Neuronal stem cell (in vitro differentiated cells): ENCODE measurements at places on chromosomes 4 and X.
A peak's percentile ranks its signal among the peaks of the same experiment; 100 is the strongest.

- H3K36me3 ChIP-seq: no peaks in the 10 kb centered on the region
- DNase-seq: peak; percentile 1
- no peaks in the 10 kb centered on the region for H3K4me1 ChIP-seq
- no peak overlapping the region for H3K4me3 ChIP-seq
Observed at GRCh38 chrX:106862972-106863688, 40.0 kb downstream of the RIPPLY1 start.

DNA sequence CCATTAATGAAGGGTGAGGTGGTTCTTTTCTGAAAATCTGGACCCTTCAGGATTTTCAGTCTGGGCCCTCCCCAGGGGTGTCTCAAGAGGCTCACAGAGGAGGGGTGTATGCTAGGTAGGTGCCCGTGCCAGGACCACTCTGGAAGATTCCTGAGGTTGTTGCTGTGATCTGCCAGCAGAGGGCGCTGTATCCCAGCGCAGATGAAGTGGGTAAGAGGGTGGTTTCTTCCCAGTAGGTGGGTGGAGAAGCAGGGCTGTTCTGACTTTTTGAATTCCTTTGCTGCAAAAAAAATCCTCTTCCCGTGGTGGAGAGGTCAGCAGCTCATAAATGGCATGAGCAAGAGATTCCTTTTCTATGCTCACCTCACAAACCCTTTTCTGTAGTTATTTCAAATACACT is 51.1 kb downstream of the SCML1 start:
- no peak overlapping the region for H3K4me3 ChIP-seq
- H3K27me3 ChIP-seq: no peaks in the 10 kb centered on the region
- no peaks in the 10 kb centered on the region for H3K36me3 ChIP-seq

- H3K27ac ChIP-seq: no peak overlapping the region
- DNase-seq: no peak
- no peaks in the 10 kb centered on the region for H3K4me1 ChIP-seq
Observed at GRCh38 chr4:168917138-168917779, 92.8 kb downstream of the CBR4 start.

DNA sequence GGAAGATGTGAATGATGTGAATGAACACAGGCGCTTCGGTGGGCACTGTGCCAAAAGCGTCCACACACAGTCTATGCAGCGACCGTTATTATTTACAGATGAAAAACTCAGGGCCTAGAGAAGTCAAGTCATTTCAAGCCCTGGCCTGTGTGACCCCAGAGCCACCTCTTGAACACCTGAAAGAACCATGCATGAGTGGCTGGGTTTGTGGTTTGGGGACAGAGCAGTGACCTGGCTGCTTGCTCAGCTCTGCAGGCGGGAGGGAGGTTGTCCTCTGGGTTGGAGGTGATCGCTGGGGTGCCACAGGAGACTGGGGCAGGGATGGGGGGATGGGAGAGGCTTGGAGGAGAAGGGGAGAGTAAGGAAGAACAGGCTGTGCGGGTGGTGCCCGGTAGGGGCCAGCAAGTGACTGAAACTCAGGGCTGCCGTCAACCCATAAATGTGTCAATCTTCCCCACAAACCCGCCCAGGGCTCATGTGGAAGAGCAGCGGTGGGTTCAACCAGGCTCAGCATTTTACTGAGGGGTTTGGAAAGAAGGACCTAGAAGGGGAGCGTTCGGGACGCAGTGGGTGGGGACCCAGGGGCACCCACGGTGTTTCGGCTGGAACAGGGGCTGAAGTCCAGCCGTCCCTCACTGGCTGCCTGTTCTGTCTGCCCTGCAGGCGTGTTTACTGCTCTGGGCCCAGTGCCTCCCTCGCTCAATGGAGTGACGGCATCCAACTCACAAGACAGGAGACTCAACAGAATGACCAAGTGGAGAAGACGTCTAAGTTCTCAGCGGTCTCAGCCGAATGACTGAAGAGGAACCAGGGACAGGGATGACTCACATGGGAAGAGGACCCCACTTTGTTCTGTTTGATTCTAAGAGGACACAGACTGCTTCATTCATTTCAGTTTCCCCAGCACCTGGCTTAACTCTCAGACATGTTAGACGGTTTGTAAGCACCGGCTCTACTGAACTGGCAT is 167.8 kb downstream of the AFAP1 start:
- no peaks in the 10 kb centered on the region for H3K27me3 ChIP-seq
- DNase-seq: no peak
- H3K4me3 ChIP-seq: no peak overlapping the region
- H3K36me3 ChIP-seq: peaks cover 8% of the 10 kb centered on the region

DNA sequence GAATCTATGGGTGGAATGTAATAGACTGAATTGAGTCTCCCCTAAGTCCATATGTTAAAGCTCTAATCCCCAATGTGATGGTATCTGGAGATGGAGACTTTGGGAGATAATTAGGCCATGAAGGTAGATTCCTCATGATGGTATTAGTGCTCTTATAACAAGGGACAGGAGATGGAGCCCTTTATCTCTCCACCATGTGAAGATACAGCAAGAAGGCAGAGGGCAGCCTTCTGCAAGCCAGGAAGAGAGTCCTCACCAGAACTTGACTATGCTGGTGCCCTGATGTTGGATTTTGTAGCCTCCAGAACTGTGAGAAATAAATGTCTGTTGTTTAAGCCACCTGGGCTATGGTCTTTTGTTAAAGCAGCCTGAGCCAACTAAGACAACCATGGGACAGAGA is 76.4 kb upstream of the F8A3 start:
- H3K27ac ChIP-seq: no peak overlapping the region
- H3K4me3 ChIP-seq: no peak overlapping the region
- no peaks in the 10 kb centered on the region for H3K4me1 ChIP-seq
- H3K36me3 ChIP-seq: no peaks in the 10 kb centered on the region
- no peak for DNase-seq
- H3K27me3 ChIP-seq: no peaks in the 10 kb centered on the region

DNA sequence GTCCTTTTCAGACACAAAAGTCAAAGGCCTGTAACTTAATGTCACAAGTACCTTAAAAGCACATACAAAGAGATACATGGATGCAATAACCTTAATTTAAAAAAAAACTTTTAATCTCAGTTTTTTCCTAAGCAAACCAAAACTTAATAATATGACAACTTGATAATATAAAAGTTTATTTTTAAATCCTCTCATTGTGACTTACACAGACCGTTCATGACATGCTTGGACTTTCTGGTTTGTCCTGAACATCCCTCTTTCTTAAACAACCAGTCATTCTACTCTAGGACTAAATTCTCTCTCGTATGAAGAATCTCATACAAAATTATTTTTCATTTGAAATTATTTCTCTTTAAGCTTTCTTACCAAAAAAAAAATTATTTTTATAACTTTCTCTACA is 43.1 kb upstream of the CYP2U1 start:
- no peak overlapping the region for H3K4me3 ChIP-seq
- DNase-seq: peak; percentile 9
- H3K27ac ChIP-seq: no peak overlapping the region
- H3K36me3 ChIP-seq: no peaks in the 10 kb centered on the region
- no peaks in the 10 kb centered on the region for H3K27me3 ChIP-seq
- no peaks in the 10 kb centered on the region for H3K4me1 ChIP-seq

- DNase-seq: no peak
- no peak overlapping the region for H3K27ac ChIP-seq
- H3K36me3 ChIP-seq: no peaks in the 10 kb centered on the region
- H3K4me1 ChIP-seq: no peaks in the 10 kb centered on the region
Observed at GRCh38 chrX:40514376-40514775, 66.4 kb upstream of the ATP6AP2 start.

GRCh38 chr4:105174098-105174497 is 27.4 kb downstream of the TET2 start:
- no peak overlapping the region for H3K4me3 ChIP-seq
- DNase-seq: no peak
- peaks cover 23% of the 10 kb centered on the region for H3K36me3 ChIP-seq

DNA sequence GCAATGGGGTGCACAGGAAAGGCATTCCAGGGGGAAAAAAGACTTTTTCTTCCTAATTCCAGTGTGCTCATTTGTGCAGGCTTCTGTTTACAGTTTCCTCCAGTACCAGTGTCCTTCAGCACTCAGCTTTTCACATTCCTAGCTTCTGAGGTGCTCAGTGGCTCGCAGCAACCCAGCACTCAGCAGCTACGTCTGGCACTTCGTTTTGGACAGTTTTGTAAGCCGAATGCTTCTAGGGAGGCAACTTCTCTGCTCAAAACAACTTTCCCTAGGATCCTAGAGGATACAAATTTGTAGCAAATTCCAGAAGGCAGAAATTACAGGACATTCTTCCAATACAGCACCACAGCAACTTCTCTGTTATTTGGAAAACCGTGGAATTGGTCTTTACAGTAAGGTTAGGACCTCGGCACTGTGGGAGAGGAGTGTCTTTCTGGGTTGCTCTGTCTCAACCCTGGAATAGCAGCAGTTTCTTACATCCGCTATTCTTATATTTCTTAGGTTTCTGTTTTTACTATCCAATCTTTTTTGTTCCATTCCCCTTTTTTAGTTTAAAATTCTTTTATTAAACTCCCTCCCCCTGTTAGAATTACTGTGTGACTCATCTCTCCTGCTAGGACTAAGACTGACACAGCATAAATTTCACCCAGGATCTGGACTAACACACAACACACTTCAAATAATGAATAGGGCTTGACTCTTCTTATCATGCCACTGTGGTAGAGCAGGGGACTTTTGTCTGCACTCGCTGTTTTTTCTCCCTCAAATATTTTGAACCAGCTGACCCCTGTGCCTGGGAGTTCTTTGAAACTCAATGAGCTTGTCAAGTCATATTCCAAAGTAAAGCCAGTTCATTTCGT is 1314.7 kb downstream of the FSTL5 start:
- no peak for DNase-seq
- no peak overlapping the region for H3K27ac ChIP-seq
- no peak overlapping the region for H3K4me3 ChIP-seq
- H3K27me3 ChIP-seq: no peaks in the 10 kb centered on the region
- no peaks in the 10 kb centered on the region for H3K36me3 ChIP-seq
- H3K4me1 ChIP-seq: peaks cover 4% of the 10 kb centered on the region

- no peak overlapping the region for H3K4me3 ChIP-seq
- peaks cover 19% of the 10 kb centered on the region for H3K4me1 ChIP-seq
- no peaks in the 10 kb centered on the region for H3K36me3 ChIP-seq
- H3K27ac ChIP-seq: no peak overlapping the region
Observed at GRCh38 chr4:8317474-8317873, 47.9 kb downstream of the HTRA3 start.

DNA sequence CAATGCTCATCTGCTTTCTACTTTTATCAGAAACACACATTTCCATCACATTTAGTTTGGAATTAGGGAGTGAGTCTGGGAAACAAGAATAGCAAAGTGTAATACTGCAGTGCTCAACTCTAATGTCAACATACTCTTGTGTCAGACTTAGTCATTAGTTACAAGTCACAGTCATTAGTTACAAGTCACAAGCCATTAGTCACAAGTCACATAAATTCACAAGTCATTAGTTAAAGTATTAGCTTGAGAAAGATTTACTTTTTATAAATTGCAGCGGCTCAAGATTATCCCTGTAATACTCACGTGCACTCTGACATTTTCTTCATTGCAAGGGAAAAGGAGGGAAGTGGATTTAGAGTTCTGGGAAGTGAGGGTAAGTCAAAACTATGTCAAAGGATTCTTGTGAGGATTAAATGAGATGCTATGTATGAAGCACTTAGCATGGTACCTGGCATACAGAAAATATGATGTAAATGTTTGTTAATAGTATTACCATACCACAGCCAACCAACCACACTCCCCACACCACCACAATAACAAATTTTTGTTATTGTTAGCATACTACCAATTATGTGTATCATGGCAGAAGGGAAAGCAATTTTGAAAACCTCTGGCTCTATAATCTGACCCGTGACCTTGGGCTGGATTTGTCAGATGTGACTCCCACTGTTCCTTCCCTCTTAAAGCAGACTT is 116.6 kb downstream of the ARHGAP24 start:
- no peaks in the 10 kb centered on the region for H3K36me3 ChIP-seq
- H3K4me1 ChIP-seq: no peaks in the 10 kb centered on the region
- H3K27ac ChIP-seq: no peak overlapping the region
- no peak for DNase-seq
